K562 (cell line): ENCODE measurements at places on chromosomes 3 and 15.
A peak's percentile ranks its signal among the peaks of the same experiment; 100 is the strongest.

DNA sequence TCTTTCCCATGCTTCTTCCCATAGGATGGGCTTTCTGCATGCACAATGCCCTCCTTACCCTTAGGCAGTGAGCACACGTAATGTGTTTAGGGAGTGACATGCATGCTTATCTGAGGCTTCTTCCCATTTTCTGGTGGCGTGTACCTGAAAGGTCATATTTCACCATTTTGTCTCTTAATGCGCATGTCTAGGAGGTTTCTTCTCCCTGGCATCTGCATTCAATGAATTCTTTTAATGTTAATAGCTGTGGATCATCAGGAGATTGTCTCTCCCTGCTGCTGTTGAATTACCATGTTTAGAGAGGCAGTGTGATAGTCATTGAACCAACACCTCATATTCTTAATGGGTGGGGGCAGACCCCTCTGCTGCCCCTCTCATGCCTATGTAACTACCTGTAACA, 205.6 kb upstream of the SGO1 start:
- DNase-seq = no peak

DNA sequence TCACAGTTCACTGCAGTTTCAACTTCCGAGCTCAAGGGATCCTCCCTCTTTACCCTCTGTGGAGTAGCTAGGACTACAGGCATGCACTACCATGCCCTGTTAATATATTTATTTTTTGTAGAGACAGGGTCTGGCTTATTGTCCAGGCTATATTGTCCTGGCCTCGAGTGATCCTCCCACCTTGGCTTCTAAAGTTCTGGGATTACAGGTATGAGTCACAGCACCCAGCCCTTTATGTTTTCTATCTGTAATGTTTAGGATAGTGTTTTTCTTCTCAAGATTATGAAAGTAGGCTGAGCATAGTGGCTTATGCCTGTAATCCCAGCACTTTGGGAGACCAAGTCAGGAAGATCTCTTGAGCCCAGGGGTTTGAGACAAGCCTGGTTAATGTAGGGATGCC, 11.9 kb upstream of the SCG3 start:
- no peak for DNase-seq

- no peak for DNase-seq
These were observed 98.6 kb downstream of the FOXB1 start for GRCh38 chr15:60102748-60103147.

DNA sequence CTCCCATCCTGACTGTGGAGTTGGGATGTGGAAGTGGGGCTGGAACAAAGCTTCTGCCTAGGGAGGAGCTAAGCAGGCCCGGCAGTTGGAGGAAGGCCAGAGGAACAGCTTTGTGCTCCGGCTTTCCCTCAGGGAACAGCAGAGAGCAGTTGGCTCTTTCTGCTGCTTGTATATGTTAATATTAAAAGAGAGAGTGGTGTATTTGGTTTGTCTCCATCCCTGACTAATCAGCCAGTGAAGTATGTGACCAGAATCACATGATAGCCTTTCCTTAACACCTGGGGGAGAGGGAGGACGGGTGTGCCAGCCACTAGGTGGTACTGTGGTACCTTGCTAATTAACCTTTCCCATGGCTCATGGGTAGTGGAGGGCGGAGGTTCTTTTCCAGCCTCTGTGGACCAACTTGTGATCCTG, 10.0 kb downstream of the EIF2B5 start:
- DNase-seq = peak; percentile 58

DNA sequence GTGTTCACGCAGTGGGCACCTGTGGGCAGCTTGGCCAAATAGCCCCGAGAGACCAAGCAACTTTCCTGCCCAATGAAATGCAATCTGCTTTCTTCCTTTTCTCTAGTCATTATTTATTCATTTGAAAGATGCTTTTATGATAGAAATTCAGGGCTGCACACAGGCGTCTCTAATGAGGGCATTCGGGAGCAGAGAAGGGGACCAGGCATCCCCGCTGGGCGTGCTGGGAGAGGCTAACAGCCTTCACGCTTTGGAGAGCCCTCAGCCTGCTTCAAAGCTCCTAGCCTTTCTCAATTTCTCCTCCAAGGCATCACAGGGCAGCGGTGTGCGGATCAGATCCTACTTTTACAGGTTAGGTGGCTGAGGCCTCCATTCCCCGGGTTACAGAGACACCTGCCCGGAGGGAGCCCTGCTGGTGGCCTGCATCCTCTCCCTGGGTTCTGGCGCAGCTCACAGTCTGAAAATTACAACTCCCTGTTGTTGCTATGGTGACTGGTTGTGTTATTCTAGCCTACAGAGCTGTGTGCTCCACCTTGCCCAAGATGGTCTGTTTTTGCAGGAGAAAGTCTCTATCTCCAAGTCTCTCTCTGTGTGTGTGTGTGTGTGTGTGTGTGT, 21.8 kb upstream of the KLF13 start:
- no peak for DNase-seq

DNA sequence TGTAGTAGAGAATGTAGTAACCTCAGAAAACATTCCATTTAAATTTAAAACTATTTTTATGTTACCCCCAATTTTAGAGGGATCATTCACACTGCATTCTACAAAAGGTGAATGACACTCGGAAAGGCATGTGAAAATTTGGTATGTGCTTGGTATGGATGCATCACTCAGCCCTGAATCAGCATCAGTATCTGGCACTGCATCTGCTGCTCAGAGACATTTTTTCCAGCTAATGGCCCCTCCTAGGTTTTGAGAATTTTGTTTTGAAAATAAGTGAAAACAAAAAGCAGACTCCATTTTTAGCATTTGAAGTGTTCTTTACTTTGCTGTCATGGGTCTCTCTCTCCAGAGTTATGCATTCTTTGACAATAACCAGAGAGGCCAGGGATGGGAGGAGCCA, 15.6 kb upstream of the WWTR1 start:
- no peak for DNase-seq

GRCh38 chr3:190175490-190175889, 54.8 kb upstream of the P3H2 start:
- no peak for DNase-seq

- no peak for DNase-seq
These were observed 34.2 kb downstream of the CIP2A start for GRCh38 chr3:108554913-108555571.

- DNase-seq = no peak
These were observed 17.2 kb upstream of the PLOD2 start for GRCh38 chr3:146178006-146178689.

- no peak for DNase-seq
These were observed 842 bp downstream of the FSTL1 start for GRCh38 chr3:120449701-120450599.

GRCh38 chr3:176274161-176274560, 923.1 kb downstream of the TBL1XR1 start:
- DNase-seq = no peak

- DNase-seq = no peak
These were observed 158.0 kb downstream of the FNDC3B start for GRCh38 chr3:172197344-172197743.

GRCh38 chr15:45573961-45574629, 13.1 kb upstream of the BLOC1S6 start:
- DNase-seq = peak; percentile 45

GRCh38 chr3:155334914-155335723, 41.6 kb upstream of the STRIT1 start:
- peak; percentile 46 for DNase-seq

GRCh38 chr3:146605106-146605505, at the start of gene PLSCR5:
PLSCR5 (minus strand) TSS chr3:146605346; CDS start chr3:146605212, 134 bp downstream.
- DNase-seq = no peak

DNA sequence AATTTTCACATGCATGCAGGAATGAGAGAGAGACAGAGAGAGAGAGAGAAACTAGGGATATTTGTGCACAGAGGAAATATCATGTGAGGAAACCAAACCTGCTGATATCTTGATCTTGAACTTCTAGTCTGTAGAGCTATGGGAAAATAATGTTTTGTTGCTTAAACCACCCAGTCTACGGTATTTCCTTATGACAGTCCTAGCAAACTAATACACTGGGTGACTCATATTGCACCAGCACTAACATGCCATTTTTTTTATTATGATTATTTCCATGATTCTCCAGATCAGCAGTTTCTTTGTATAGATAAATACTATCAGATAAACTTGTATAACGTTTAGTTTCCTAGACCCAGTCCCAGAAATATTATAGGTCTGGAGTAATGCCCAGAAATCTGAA, 1259.0 kb downstream of the ZPLD1 start:
- no peak for DNase-seq
